ENCODE measurements at places on chromosomes 1 and 21. TPM values are rescaled to one million over a fixed set of nuclear protein-coding genes. Genes with fewer than 3 reads are reported as not detected.

The FCRLA gene
- 2.0 TPM for polyA plus RNA-seq

The FOXD2 gene
- polyA plus RNA-seq, result 0.07 TPM

The FLG gene
- polyA plus RNA-seq, result not detected

The KCNQ4 gene
- polyA plus RNA-seq, result 0.06 TPM

The PIK3CD gene
- 9.2 TPM for polyA plus RNA-seq

The FMO3 gene
- polyA plus RNA-seq, result 0.45 TPM

DNA sequence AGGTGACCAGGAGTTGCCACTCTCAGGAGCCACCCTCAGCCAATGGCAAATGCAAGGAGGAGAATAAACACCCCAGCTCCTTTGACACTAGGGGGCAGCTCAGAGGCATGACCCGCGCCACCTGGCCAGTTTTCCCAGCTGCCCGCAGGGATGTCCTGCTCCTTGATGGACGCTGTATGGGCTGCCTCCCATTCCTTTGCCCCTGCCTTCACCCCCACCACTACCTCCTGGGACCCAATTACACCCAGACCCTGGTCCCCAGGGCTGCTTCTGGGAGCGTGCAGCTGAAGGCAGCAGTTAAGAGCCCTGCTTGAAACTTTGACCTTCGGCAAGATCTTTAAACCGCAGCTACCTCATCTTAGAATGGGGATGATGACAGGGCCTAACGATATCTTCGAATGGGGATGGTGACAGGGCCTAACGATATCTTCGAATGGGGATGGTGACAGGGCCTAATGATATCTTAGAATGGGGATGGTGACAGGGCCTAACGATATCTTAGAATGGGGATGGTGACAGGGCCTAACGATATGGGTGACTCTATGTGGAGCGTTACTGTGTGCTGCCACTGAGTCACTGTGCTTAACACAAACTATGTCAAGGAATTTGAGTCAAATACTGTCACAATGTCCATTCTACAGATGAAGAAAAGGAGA is 163.0 kb upstream of the KAZN start:
- DNase-seq, result no peak

- no peak for DNase-seq
These were observed 11.8 kb upstream of the CSF1 start for GRCh38 chr1:109898842-109899241.

Data from BJ (cell line).